Brain microvascular endothelial cell (primary cell): ENCODE measurements at places on chromosomes 6 and 20.

DNA sequence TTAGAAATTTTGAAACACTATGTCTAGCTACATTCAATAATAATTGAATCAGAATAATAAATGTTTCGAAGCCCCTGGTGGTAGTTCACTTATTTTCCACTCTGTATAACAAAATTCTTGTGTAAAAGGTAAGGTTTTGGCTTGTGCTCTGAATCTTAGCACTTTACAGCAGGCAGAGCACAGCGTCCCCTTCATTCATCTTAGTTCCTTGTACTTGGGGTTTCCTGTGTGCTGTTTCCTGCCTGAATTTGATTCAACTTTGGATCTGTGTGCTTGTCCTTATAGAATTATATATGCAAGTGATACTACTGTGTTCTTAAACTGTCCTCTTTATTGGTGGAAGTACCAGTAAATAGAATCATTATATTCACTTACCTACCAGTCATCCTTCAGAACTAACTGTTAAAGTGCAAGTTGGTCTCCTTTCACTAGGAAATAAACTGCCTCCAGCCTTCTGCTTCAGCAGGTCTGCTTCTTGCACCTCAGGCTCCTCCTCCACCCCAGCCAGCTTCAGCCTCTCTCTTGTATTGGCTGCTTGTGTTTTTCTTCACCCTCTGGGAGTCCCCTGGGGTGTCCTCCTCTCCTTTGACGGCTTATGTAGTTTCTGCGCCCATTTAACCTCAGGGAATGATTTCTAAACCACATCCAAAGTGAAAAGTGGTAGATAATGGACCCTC is 28.8 kb upstream of the TULP4 start:
- peak; percentile 64 for DNase-seq

- no peak for DNase-seq
Measured at GRCh38 chr20:22315073-22315472, 269.3 kb downstream of the FOXA2 start.

GRCh38 chr20:44888226-44889103 is 3.0 kb downstream of the YWHAB start:
- DNase-seq: no peak

- no peak for DNase-seq
Measured at GRCh38 chr20:24598996-24599395, 129.6 kb downstream of the SYNDIG1 start.

DNA sequence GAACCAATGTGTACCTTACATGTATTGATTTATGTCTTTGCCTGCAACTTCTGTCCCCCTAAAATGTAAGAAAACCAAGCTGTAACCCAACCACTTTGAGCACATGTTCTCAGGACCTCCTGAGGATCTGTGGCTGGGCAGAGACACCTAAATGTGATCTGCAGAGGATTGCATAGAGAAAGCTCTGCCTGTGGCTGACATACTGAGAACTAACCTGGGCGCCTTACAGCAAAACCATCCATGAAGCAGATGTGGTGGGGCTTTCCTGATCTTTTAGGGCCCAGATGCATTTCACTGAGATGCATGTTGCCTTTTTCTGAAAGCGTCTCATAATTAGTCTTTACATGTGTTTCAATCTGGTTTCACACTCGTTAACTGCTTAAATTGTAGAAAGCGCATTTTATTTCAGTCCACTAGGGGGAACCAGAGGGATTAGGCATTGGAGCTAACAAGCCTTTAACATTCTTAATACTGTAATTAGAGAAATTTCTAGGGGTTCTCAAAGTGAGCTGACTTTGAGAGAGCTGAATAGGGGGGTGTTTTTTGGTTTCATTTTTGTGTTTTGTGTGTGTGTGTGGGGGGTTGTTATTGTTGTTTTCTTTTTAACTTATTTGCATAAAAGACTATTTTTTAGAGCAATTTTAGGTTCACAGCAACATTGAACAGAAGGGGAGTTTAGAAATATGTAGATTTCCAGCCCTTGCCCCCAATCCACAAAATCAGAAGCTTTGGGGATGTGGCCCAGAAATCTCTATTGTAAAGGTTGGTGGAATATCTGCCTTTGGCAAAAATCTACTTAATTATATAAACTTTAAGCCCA is 50.9 kb upstream of the FAM184A start:
- DNase-seq: peak; percentile 57

GRCh38 chr6:166772518-166772917 is 145.5 kb upstream of the RPS6KA2 start:
- DNase-seq: no peak

GRCh38 chr20:26209171-26209941 is 512.7 kb upstream of the ZNF337 start:
- DNase-seq: no peak

DNA sequence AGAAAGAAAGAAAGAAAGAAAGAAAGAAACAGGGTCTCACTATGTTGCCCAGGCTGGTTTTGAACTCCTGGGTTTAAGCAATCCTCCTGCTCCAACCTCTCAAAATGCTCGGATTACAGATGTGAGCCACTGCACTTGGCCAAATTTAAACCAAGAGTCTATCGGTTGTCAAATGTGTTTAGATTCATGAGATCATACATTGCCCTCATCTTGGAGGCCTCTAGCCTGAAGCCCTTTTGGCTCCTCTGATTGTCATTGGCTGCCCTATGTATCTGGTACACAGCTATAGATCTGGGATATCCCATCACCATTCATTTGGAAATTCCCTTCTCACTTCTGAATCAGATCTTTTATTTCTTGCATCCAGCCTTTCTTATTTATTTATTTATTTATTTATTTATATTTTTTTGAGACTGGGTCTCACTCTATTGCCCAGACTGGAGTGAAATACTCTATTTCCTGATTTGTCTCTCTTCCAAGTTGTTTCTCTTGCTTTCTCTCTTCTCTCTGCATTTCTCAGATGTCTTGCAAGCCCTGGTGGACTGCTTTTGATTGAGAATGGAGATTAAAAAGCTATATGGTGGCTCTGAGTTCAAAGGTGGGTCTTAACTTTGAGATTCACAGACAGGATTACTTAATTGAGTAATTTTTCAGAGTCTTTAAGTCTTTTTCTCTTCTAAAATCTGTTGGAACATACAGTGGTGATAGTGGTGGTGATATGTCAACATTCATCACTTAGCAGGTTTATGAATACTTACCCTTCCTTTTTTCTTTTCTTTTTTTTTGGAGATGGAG is 121.9 kb downstream of the GJA1 start:
- no peak for DNase-seq

DNA sequence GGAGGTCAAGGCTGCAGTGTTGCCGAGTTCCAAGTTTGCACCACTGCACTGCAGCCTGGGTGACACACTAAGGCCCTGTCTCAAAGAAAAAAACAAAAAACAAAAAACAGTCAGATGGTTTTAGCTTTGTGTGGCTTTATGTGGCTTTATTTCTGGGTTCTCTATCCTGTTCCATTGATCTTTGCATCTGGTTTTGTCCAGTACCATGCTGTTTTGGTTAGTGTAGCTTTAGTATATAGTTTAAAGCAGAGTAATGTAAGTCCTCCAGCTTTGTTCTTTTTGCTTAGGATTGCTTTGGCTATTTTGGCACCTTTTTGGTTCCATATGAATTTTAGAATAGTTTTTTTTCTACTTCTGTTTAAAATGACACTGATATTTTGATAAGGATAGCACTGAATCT is 225.5 kb downstream of the HDGFL1 start:
- no peak for DNase-seq

GRCh38 chr6:139926711-139927110 is 552.3 kb upstream of the CITED2 start:
- peak; percentile 42 for DNase-seq

- no peak for DNase-seq
Measured at GRCh38 chr6:42618686-42619085, 54.9 kb downstream of the UBR2 start.

DNA sequence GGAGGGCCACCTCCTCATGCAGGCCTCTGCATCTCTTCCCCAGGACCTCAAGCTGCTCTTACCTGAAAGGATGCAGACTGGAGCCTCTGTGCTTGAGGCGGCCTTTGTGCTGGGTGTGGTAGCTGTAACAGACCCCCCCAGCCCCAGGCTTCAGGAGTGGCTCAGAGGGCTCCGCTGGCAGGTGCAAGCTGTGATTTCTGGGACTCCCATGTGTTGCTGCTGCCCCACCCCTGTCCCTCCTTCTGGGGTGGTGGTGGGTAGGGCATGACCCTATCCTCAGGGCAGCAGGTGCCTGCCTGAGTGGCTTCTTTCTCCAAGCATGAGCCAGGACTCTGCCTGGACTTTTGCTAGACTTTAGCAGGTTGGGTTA is 121.2 kb downstream of the SULF2 start:
- no peak for DNase-seq

DNA sequence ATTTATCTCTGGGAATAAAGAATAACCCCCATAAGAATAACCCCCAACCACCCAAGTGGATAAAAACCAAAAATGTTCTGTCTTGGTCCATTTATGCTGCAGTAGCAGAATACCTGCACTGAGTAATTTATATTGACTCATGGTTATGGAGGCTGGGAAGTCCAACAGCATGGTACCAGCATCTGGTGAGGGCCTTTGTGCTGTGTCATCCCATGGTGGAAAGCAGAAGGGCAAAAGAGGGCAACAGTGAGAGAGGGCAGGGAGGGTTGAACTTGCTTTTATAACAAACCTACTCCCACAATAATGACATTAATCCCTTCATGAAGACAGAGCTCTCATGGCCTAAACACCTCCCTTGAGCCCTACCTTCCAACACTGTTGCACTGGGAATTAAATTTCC is 133.7 kb downstream of the ERMARD start:
- DNase-seq: no peak

- DNase-seq: no peak
Measured at GRCh38 chr6:139161817-139162284, 27.0 kb downstream of the HECA start.

- no peak for DNase-seq
Measured at GRCh38 chr6:125832391-125833117, 41.8 kb downstream of the NCOA7 start.

DNA sequence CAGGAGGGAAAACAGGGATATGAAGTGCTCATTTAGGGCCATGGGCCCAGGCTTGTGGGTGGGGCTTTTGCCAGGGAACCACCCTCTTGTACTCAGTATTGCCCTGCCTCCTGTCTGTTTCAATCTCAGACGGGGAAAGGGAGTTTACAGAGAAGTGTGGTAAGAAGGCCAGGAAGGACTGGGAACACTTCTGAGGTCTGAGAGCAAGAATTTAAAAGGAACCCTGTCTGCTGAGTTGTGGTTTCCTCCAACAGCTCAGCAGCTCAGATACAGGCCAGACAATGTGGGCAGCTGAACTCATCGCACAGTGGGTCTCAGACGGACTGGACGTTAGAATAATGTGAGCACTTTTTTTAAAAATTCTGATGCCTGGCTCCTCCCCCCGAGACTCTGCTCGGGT is 354.1 kb upstream of the ARID1B start:
- peak; percentile 82 for DNase-seq

DNA sequence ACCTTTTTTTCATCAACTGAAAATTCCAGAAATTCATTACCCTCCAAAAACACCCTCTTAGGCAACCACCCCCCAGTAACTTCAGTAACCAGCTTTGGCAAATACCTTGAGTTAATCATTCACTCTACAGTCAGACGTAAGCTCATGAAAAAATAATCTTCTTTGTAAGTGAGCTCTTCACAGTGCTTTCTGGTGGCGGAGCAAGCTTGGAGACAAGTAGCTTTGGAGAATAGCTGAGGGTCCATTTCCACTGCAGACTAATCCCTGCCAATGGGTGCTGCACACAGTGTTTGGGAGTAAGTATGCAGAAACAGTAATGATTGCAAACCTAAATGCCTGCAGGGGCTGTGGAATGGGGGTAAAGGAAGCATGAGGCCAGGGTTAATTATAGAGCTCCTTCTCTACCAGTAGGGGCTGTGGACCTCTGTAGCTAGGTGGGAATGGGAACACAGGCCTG is 56.8 kb upstream of the HINT3 start:
- no peak for DNase-seq

DNA sequence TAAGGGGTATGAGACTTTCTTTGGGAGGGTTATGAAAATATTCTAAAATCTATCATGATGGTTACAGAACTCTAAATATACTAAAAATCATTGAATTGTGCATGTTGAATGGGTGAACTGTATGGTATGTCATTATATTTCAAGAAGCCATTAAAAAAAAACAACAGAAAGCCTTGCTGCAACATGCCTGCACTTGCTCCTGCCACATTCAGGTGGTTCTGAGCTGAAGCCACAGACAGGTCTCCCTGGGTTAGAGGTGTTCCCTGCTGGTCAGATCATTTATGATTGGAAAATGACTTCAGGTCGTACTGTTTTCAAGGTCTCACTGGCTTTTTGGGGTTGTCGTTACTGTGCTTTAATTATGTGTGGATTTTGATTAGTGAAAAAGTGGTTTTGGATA is 13.3 kb downstream of the GMPR start:
- no peak for DNase-seq

DNA sequence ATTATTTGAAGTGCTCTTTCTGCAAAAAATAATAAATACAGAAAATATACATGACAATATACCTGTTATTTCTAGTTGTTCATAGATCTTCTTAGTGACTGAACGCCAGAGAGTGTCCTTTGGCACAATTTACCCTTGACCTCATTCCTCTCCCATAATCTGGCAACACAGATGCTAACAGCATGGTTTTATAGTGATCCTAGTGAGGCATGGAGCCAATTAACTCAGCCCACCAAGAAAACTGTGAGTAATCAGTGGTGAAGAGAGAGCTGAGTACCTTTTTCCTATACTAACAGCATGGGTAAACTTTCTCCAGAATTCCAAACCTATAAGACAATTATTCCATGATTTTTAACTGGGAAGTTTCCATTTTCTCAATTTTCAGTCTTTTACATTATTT is 61.0 kb downstream of the VGLL2 start:
- DNase-seq: no peak

- no peak for DNase-seq
Measured at GRCh38 chr6:126821706-126822105, 296.8 kb upstream of the RSPO3 start.

GRCh38 chr6:53702316-53702715 is 36.8 kb upstream of the KLHL31 start:
- no peak for DNase-seq

DNA sequence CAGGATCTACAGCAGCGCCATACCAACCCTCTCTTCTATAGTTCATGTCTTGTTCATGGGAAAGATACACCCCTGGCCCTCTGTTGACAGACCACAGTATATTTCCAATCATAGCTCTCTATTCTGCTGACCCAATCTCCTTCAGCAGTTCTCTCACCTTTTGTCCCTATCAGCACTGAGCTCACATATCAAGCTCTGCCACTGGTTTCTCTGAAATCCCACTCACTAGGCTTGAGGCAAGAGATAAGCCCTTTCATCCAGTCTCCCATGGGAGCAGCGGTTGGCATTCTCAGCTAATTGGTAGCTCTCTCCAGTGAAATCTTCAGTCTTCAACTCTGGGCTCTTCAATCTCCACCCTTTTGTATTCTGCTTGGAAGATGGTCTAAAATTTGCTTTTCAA is 313.4 kb downstream of the GJA1 start:
- no peak for DNase-seq

GRCh38 chr6:119162134-119162775 is 83.8 kb upstream of the FAM184A start:
- no peak for DNase-seq
